Stimulated activated CD4-positive, alpha-beta T cell treated with anti-CD3 and anti-CD28 coated beads, Interleukin-15, amount 100 ng/mL, for 1 hour (primary cell): ENCODE measurements at places on chromosomes 16 and 17.

- no peak for DNase-seq
Measured at GRCh38 chr17:58278661-58279015, 2.1 kb downstream of the MPO start.

- no peak for DNase-seq
Measured at GRCh38 chr17:14840616-14841231, 424.4 kb downstream of the PMP22 start.

- no peak for DNase-seq
Measured at GRCh38 chr16:27712251-27712711, 162.3 kb downstream of the KATNIP start.

DNA sequence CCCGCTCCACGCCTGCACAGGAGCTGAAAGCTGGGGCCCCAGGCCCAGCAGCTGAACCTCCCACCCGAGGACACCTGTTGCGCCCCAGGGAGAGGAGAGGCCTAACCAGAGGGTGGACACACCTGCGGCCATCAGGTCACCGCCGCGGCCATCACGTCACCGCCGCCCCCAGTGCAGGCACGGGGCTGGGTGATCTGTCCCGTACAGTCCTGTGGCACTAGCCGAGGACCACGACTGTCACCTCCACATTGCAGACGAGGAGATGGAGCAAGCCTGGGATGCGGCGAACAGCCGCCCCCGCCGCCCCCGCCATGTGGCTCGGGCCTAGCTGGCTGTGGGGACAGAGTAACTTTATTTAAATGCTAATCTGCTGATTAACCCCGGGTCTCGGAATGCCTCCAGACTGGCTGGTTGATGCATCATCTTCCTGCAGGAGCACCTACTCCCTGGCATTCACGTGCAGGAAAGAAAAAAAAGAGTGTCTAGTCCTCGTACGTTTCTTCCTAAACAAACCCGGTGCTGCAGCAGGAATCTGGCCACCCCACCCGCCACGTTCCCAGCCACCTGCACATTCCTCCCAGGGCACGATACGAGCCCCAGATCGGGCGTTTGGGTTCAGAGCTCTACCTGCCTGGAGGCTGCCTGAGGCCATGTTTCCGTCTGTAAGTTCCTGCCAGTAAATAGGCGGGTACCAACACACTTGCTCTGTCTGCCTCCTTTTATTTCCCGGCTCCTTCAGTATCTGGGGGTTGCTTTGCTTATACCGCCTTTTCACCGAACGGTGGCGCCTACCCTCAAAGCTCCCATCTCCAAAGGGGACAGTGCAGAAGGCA lies 29.9 kb downstream of the PIEZO1 start:
- no peak for DNase-seq

DNA sequence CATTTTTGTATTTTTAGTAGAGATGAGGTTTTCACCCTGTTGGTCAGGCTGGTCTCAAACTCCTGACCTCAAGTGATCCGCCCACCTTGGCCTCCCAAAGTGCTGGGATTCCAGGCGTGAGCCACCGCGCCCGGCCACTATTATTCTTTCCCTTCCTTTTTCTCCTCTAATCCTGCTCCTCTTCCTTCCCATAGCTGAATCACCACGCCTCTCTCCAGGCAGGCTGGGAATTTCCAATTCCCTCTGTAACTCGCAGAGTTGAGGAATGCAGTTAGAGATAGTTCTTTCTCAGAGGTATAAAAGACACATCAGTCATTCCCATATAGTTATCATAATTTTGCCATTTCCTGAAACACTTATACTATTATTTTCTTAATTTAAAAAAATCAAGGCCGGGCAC lies 11.2 kb downstream of the METTL16 start:
- no peak for DNase-seq

GRCh38 chr17:4949321-4950074 lies 1.2 kb upstream of the PFN1 start:
- peak; percentile 61 for DNase-seq

- DNase-seq, result no peak
Measured at GRCh38 chr16:12228602-12229499, 252.3 kb downstream of the SNX29 start.

GRCh38 chr17:80374039-80374731 lies 40.8 kb upstream of the ENDOV start:
- no peak for DNase-seq

DNA sequence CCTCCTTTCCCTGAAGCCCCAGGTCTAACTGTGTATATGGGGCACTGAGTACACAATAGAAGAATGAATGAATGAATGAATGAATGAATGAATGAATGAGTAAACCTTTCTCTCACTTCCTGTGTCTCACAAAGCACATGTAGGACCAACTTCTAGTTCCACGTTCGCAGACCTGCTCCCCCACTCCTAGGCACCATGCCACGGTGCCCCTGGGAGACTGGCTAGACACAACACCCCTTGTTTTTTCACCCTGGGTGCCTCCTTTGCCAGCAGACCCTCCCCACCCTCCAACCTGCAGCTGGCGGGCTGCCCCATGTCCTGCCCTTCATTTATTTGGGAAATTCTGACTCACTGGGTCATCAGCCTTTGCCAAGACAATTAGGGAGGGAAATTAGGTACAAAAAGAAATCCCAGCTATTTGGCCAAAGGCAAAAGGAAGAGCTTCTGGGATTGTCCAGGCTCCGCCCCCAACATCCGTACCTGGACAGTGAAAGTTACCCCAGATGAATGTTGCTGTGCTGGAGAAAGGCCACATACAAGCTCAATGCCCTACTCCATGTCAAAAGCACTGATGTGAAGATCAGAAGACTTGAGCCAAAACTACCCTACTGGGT lies 7.7 kb downstream of the CES1 start:
- no peak for DNase-seq

DNA sequence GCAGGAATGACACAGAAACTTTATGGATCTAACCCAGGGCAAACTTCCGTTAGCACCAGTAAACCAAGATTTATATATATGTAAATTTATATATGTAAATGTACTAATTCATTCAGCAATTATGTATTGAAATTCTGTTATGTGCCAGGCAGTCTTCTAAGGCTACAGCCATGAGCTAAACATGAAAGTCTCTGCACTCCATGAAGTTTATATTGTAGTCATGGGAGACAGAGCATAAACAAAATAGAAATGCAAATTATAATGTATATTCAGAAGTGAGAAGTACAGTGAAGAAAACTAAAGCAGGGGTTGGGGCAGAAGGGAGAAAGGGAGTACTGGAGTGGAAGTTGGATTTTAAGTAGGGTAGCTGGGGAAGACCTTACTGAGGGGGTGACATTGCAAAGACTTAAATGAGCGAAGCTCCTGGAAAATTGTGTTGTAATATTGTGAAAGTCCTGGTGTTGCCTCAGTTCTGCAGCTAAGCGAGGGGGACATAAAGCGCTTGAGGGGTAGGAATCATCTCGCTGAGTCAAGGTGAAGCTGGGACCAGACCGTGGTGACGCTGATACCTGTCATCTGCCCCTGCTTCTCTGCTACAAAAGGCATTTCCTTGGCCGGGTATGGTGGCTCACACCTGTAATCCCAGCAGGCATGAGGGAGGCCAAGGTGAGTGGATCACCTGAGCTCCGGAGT lies 64.8 kb downstream of the YPEL2 start:
- DNase-seq, result no peak

GRCh38 chr17:44847586-44847985 lies at the start of gene HIGD1B:
HIGD1B (plus strand) TSS chr17:44847883; CDS start chr17:44848153, 270 bp downstream.
- no peak for DNase-seq

DNA sequence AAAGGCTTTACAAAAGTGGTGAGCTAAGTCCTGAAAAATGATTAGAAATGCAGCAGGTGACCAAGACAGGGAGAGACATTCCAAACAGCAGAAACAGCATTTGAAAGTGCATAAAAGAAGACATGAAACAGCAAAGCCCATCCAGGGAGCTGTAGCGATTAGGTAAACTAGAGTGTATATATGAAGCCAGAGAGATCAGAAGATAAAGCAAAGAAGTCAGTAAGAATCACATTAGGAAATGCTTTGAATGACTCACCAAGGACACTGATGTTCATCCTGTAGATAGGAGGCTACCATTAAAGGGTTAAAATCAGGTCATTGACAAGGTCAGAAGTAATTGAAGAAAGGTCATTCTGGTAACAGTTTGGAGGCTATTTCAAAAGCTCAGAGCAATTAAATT lies 27.6 kb upstream of the VAT1L start:
- DNase-seq, result no peak

DNA sequence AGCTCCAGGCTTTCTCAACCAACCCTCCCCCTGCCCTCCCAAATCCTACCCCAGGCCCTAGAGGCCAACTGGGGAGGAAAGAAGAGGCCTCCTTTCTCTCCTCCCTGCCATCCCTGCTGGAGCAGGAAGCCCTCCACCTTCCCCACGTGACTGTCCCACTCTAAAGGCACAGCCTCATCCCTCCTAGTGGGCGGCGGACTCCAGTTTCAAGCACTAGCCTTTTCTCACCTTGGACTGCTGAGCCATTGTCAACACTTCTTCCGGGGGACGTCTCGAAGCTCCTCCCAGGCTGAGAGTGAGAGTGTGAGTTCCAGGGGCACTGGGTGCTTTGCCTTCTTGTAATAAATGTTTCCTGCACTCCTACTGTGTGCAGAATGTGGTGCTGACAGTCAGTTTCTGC lies 21.4 kb upstream of the IRX6 start:
- DNase-seq, result no peak

GRCh38 chr17:10001306-10001873 lies 96.3 kb upstream of the RCVRN start:
- DNase-seq, result no peak

GRCh38 chr17:73283841-73284282 lies 22.2 kb upstream of the CPSF4L start:
- no peak for DNase-seq

DNA sequence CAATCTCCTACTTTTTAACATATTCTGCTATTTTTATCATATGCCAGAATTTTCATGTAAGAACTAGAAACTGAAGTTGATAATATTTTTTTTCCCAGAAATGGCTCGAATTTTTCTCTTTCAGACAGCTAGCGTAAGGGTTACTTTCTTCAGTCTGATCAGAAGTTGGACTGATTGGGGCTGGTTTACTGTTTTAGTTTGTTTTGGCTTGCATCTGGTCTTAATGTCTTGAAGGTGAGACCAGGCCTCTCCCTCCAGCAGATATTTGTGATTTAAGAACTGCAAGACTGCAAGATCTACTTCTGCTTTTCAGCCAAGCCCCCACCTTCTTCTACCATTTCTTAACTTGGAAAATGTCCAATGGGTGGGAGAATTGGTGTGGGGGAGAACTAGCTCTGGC lies 266.4 kb downstream of the HAPSTR1 start:
- no peak for DNase-seq

GRCh38 chr17:28466001-28466400 lies 7.4 kb upstream of the SLC13A2 start:
- DNase-seq, result no peak

GRCh38 chr16:19437280-19437679 lies 19.6 kb downstream of the TMC5 start:
- no peak for DNase-seq

- no peak for DNase-seq
Measured at GRCh38 chr16:5851393-5851982, 753.9 kb upstream of the EEF2KMT start.

- DNase-seq, result no peak
Measured at GRCh38 chr17:36683387-36683786, 82.0 kb downstream of the MRM1 start.

- no peak for DNase-seq
Measured at GRCh38 chr17:17670701-17671305, 10.5 kb upstream of the RAI1 start.

- no peak for DNase-seq
Measured at GRCh38 chr16:14097182-14097959, 26.3 kb downstream of the MRTFB start.

- DNase-seq, result peak; percentile 14
Measured at GRCh38 chr16:87806261-87806640, 40.5 kb upstream of the KLHDC4 start.

- DNase-seq, result no peak
Measured at GRCh38 chr17:81091774-81092517, 57.0 kb downstream of the BAIAP2 start.
